ENCODE measurements at places on chromosomes 13 and 19.

- DNase-seq, result no peak
Observed at GRCh38 chr13:37132211-37132610, 26.7 kb upstream of the CSNK1A1L start.

DNA sequence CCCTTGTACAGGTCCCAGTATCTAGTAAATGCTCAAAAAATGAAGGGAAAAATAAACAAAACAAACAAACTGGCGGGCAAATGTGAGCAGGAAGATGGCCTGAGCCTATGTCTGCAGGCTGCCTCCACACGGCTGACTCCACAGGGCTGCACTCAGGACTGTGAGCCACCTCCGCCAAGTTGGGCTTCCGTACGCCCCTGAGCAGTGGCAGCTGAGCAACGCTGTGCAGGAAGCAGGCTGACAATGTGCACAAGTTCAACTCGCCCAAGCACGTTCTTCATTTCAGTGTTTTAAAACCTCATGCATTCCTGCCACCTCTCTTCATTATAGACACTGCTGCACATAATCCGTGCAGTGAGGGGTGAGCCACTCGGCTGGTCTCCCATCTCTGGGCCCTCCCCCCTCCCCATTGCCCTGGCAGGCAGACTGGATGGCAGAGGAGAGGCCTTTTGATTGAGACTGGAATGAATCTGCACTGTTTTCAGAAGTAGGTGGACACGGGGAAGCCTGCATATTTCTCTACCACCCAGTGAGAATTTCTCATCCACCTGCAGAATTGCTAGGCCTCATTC, 915.3 kb downstream of the UQCRFS1 start:
- no peak for DNase-seq

- DNase-seq, result no peak
Observed at GRCh38 chr19:39430675-39431593, 4.8 kb downstream of the RPS16 start.

DNA sequence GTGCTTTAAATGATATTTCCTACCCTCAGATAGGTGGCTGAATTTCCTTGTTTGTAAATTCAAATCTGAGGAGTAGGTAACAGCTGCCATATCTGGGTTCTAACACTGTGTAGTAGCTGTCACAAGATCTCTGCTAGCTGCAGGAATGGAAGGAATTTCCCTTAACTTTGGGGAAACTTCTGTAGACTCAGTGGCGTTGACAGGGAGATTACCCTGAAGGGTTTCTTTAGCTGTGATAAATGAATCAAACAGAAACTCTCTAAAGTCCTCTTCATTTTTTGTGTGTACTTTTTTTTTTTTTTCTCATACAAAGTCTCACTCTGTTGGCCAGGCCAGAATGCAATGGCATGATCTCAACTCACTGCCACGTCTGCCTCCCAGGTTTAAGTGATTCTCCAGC, 5.3 kb upstream of the EPSTI1 start:
- DNase-seq, result no peak

- DNase-seq, result no peak
Observed at GRCh38 chr19:16892436-16892835, 3.6 kb downstream of the F2RL3 start.

DNA sequence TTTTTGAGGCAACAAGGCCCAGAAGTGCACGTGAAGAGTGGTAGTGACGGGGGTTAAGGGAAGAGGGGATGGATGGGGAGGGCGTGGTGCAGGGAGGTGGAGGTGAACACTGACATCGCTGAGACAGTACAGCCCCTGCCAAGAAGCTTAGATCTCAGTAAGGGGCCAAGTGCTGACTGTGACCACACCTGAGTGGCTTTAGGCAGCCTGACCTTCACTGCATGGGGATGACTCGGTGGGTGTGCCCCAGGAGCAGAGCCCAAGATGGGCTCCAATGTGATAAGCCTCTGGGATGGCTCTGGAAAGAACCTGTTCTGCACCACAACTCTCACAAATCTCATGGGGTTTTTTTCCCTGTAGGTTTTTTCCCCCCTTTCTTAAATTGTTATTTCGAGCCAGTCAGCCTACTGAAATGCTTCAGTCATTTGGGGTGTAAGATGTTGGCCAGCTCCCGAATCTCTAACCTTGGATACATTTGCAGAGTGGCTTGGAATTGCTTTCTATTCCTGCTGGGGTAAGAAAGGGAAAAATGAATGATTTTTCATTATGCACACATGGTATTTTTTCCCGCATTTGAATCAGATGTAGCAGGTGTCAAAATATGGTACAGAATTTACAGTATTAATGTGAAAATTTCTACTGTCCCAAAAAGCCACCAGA, 165.0 kb downstream of the TM9SF2 start:
- no peak for DNase-seq

- DNase-seq, result no peak
Observed at GRCh38 chr13:47707414-47707813, 293.7 kb downstream of the SUCLA2 start.

DNA sequence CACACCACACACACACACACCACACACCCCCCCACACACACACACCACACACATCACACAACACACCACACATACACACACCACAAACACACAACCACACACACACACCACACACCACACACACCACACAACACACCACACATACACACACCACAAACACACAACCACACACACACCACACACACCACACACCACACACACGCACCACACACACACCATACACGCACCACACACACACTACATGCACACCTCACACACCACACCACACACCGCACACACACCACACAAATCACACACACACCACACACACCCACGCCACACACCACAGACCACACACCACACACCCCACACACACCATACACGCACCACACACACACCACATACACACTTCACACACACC, 83.5 kb downstream of the ZNF557 start:
- DNase-seq, result no peak

- DNase-seq, result no peak
Observed at GRCh38 chr13:65787082-65787481, 1443.1 kb downstream of the PCDH9 start.

All from stimulated activated CD8-positive, alpha-beta memory T cell treated with anti-CD3 and anti-CD28 coated beads, Interleukin-4, amount 100 ng/mL, for 1 hour (primary cell).